ENCODE measurements at places on chromosomes 7 and 10.

DNA sequence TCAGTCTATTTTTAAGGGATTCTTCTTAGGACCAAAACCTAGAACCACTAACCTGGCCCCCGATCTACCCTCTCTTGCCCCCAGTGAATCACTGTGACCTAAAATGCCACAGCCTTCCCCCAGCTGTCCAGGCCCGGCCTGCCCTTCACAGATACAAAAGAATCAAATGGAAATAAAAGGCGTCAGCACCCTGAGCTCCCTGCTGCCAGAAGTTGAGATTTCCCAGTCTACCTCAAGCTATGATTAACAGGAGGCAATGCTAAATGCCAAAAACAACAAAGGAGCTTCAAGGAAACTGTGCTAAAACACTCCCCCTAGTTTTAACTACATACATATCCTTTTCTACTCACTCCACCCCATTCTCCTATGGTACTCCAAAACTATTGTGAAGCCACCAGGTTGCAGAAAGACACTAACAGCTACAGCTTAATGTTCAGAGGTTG, 67.8 kb downstream of the GSAP start:
- DNase-seq, result no peak
- H3K36me3 ChIP-seq, result no peaks in the 10 kb centered on the region
- no peak overlapping the region for H3K4me3 ChIP-seq
- H3K27me3 ChIP-seq, result peaks cover 5% of the 10 kb centered on the region

- no peak overlapping the region for H3K27ac ChIP-seq
- no peaks in the 10 kb centered on the region for H3K27me3 ChIP-seq
- DNase-seq, result no peak
- H3K4me3 ChIP-seq, result no peak overlapping the region
- H3K4me1 ChIP-seq, result no peaks in the 10 kb centered on the region
These were observed 147.5 kb downstream of the WDR37 start for GRCh38 chr10:1203704-1204103.

DNA sequence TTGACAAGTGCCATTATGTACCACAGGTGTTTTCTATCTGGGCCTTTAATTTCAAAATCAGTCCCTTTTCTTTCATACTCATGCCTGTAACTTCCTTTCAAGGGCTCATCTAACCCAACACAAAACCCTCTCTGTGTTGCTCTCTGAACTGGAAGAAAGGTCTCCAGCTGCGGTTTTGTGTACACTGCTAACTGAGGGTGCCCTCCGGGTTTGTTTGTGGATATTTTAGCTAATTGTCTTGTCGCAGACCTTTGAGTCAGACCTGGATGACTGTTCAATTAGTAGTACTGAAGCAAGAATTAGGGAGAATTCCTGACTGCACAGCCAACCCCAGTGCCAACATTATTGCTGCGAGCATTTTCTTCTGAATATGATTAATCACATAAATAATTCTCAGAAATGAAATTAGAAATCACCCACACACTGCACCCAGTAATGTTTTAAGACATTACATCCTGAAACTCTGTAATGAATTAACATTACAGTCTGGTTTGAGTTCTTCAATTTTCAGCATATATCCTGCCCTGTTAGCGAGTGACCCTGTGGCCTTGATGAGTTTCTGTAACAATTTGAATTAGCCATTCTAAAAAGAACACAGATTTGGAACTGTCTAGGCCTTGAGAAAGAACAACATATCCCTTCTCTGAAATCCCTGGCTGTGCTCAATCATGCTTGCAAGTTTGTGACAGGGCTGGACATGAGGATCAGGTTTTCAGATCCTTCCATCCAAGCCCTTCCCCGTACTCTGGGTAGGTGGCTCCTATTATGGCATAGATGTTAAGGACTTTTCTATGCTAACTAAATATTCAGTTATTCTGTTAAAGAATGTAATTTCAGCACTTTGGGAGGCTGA, 460.1 kb downstream of the PLXDC2 start:
- H3K4me3 ChIP-seq, result no peak overlapping the region
- no peak overlapping the region for H3K27ac ChIP-seq
- no peak for DNase-seq
- no peaks in the 10 kb centered on the region for H3K4me1 ChIP-seq
- no peaks in the 10 kb centered on the region for H3K36me3 ChIP-seq

DNA sequence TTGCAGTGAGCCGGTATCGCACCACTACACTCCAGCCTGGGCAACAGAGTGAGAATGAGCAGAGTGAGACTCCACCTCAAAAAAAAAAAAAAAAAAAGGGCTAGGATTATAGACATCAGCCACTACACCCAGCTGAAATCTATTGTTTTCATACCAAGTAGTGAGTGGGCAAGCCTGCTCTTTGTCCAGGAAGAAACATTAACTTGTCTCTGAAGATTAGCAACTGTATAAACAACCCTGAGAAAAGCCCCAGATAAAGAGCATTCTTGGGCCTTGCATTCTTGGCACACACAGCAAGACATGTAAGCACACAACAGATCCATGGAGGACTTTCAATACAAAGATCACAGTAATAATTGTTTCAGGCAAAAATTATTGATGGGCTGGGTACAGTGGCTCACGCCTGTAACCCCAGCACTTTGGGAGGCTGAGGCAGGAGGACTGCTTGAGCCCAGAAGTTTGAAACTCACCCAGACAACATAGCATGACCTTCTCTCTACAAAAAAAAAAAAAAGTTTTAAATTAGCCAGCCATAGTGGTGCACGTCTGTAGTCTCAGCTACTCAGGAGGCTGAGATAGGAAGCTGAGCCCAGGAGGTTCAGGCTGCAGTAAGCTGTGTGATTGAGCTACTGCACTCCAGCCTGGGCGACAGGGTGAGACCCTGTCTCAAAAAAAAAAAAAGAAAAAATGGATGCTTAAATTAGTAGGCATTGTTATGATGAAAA, 4.4 kb downstream of the PSPH start:
- peaks cover 11% of the 10 kb centered on the region for H3K4me1 ChIP-seq
- no peak overlapping the region for H3K27ac ChIP-seq
- H3K4me3 ChIP-seq, result no peak overlapping the region

DNA sequence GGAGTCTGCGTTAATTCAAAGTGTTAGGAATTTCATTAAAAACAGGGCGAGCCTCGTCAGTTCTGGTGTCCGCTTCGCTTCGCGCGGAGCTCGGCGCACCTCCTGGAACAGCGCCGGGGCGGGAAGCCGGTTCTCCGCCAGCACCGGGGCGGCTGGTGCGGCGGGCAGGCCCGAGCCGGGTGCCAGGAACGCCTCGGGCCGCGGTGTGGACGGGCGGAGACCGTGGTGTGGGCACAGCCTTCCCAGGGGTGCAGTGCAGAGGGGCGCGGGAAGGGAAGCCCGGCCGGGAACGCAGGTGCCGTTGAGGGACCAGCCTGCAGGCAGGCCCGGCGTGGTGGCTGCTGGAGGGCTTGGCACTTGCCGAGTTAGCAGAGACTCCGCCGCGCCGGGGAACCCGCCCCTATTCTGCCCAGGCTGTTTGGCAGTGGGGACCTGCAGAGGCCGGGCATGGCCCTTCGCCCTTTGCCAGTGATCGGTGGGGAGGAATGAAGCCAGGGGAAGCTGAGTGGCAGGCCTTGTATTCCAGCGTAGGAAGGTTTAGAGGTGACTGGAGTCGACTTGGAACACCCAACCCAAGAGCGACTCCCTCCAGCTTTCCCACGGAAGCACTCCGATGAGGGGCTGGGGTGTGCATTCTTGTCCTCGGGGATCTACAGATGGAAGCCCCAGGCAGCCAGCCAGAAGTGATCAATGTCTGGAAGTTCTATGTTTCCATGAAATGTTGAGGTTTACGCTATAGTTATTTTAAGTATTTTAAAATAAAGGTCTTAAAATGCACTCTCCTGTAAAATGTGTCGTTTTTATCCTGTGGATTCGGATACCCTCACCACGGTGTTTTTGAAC, 945 bp upstream of the RHEB start:
- peak overlapping the region; percentile 96 for H3K27ac ChIP-seq
- H3K4me1 ChIP-seq, result peaks cover 23% of the 10 kb centered on the region
- peak overlapping the region; percentile 83 for H3K4me3 ChIP-seq
- peak; percentile 33 for DNase-seq

- H3K4me1 ChIP-seq, result no peaks in the 10 kb centered on the region
- peaks cover 44% of the 10 kb centered on the region for H3K36me3 ChIP-seq
- no peaks in the 10 kb centered on the region for H3K27me3 ChIP-seq
- DNase-seq, result no peak
- no peak overlapping the region for H3K4me3 ChIP-seq
- no peak overlapping the region for H3K27ac ChIP-seq
These were observed 83.5 kb upstream of the GNA12 start for GRCh38 chr7:2927592-2927991.

DNA sequence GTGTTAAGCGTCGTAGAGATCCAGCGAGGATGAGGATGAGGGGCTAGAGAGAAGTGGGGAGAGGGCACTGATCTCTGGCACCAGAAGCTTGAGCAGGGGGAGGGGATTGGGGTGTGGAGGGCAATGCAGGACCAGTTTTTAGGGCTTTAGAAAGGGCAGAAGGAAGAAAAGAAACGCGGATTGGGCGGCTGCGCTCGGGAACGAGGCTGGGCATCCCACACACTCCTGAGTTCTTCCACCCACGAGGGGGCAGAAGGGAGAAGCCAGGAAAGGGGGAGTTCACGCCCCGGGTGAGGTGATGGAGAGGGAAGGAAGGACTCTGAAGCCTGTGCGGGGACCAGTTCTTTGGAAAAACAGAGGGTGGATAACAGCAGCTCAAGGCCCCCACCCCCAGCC, 6.1 kb upstream of the VGF start:
- no peak overlapping the region for H3K4me3 ChIP-seq
- no peak overlapping the region for H3K27ac ChIP-seq
- peaks cover 48% of the 10 kb centered on the region for H3K4me1 ChIP-seq
- peaks cover 75% of the 10 kb centered on the region for H3K27me3 ChIP-seq
- no peak for DNase-seq
- H3K36me3 ChIP-seq, result no peaks in the 10 kb centered on the region

GRCh38 chr7:36100226-36100625, 52.8 kb upstream of the EEPD1 start:
- no peak for DNase-seq
- H3K4me3 ChIP-seq, result no peak overlapping the region
- no peak overlapping the region for H3K27ac ChIP-seq

- H3K4me1 ChIP-seq, result peaks cover 8% of the 10 kb centered on the region
- H3K27me3 ChIP-seq, result peaks cover 9% of the 10 kb centered on the region
- H3K27ac ChIP-seq, result no peak overlapping the region
- H3K36me3 ChIP-seq, result no peaks in the 10 kb centered on the region
- no peak for DNase-seq
These were observed 763.9 kb downstream of the GRID1 start for GRCh38 chr10:85602713-85603112.

DNA sequence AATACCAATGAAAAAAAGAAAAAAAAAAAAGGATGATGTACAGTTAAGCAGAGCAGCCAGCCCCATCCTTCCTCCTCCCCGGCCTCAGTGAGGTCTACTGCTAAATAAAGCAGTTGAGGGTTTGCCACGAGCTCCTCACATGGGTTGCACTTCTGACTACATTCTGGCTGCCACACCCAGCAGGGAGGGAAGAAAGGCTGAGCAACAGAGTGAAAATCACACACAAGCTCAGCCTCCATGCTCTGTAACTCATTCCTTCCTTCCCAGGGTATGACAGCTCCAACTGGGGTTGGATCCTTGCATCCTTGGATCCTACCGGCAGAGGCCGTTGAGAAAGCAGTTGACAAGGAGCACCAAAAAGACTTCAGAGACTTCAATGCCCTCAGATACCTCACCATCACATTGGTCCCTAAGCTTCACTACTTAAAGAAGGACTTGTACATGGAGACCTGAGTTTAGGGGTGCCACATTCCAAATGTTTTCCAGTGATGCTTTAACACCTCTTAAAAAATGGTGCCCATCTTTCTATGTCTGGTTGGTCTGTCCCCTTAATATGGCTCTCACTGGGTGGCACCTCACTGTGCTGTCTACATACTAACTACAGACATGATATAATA, 52.9 kb upstream of the PIK3CG start:
- H3K4me1 ChIP-seq, result peaks cover 4% of the 10 kb centered on the region
- no peaks in the 10 kb centered on the region for H3K36me3 ChIP-seq
- peak; percentile 8 for DNase-seq
- no peak overlapping the region for H3K27ac ChIP-seq

- no peaks in the 10 kb centered on the region for H3K4me1 ChIP-seq
- H3K4me3 ChIP-seq, result no peak overlapping the region
- no peaks in the 10 kb centered on the region for H3K27me3 ChIP-seq
- no peak overlapping the region for H3K27ac ChIP-seq
- no peak for DNase-seq
These were observed 594.9 kb downstream of the REEP3 start for GRCh38 chr10:64115908-64116643.

DNA sequence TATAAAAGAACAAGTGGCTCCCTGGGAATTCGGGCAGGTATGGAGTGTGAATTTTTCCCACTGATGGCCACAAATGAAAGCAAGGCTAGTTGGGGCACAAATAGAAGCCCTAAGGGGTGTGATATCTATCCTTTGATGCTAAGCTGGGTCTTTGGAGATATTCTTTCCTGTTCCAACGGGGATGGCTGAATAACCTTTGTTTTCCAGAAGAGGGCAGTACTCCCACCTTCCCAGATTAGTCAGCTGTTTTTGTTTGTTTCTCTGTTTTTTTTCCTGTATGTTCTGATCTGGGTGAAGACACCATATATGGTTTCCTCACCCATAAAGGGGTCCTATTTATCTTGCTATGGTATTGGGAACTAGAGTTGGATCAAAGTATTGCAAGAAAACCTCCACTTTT, 947.7 kb upstream of the SORCS1 start:
- no peak overlapping the region for H3K27ac ChIP-seq
- no peaks in the 10 kb centered on the region for H3K27me3 ChIP-seq
- no peaks in the 10 kb centered on the region for H3K36me3 ChIP-seq
- no peaks in the 10 kb centered on the region for H3K4me1 ChIP-seq

DNA sequence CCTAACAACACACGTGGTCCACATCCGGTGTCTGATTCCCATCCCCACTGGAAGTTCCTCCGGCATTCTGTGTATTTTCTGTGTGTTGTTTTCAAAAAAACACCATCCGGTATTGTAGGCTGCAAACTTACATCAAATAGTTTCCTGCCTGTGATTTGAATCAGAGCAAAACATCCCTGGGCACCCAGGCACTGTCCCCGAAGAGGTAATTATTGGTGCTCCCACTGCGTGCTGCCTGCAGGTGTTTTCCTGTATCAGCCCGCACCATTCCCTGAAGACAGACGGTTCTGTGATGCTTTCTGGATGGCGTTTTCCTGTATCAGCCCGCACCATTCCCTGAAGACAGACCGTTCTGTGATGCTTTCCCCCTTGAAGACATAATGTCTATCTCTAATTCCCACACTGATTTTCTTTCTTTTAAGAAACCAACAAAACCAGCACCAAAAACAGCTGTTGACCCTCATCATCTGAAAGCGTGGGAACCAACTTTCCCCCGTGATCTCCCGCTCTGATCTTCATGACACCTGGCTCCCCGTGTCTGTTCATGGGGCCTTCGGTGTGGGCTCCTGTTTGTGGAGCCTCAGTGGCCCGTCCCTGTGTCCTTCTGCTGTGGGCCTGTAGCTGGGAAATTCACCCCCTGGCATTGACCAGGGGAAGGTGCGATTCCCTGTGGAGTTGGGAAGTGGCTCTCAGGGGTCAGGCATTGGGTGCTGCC, 205.3 kb downstream of the ADARB2 start:
- H3K27me3 ChIP-seq, result no peaks in the 10 kb centered on the region
- H3K27ac ChIP-seq, result no peak overlapping the region
- DNase-seq, result no peak
- no peaks in the 10 kb centered on the region for H3K4me1 ChIP-seq
- no peaks in the 10 kb centered on the region for H3K36me3 ChIP-seq
- no peak overlapping the region for H3K4me3 ChIP-seq
